ENCODE measurements at places on chromosomes 1 and 21.
A peak's percentile ranks its signal among the peaks of the same experiment; 100 is the strongest.

DNA sequence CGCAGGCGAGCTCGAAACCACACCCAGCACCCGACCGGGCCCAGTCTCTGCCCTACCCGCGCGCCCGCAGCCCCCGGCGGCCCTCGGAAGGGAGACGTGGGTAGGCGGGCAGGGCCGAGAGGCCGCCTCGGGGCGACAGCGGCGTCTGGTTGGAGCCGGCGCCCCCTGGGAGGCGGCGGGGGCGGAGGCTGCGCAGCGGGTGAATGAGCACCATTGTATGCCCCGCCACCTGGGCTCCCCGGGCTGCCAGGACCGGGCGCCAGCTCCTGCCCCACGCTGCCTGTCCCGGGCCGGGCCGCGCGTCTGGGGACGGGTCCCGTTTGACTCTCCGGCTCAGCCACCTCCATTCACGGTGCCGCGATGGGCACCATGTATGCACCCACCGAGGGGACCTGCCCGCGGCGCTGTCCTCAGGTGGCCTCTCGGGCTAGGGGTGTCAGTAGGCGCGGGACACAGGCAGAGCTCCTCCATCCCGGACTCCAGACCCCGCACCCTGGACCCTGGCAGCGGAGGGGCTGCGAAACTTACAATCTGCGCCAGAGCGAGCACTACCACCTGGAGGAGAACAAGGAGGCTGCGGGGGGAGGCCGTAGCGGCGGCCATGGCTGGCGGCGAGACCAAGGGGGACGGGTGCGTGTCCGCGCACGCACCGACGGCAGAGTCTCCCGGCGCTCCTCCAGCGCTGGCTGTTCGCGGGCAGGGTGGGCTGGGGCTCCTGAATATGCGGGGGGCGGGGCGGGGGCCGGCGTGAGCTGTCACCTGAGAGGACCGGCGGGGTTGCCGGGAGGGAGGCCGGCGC lies at the start of gene COL9A2:
Gene COL9A2, minus strand, starts transcription at position 692 of the 799 bp plus-strand sequence. Its CDS starts 89 bp downstream, at position 603.
- peak; percentile 36 for DNase-seq

- DNase-seq, result no peak
These were observed 34.0 kb upstream of the GADD45A start for GRCh38 chr1:67651031-67651430.

- no peak for DNase-seq
These were observed 50.5 kb upstream of the IPO9 start for GRCh38 chr1:201778279-201779065.

- no peak for DNase-seq
These were observed 79.6 kb downstream of the PROX1 start for GRCh38 chr1:214067397-214067796.

GRCh38 chr21:41897047-41897669 lies 18.0 kb upstream of the PRDM15 start:
- no peak for DNase-seq

- DNase-seq, result no peak
These were observed 6.2 kb downstream of the SNX27 start for GRCh38 chr1:151618003-151618402.

GRCh38 chr1:158685085-158685484 lies 1.4 kb downstream of the SPTA1 start:
- DNase-seq, result no peak

DNA sequence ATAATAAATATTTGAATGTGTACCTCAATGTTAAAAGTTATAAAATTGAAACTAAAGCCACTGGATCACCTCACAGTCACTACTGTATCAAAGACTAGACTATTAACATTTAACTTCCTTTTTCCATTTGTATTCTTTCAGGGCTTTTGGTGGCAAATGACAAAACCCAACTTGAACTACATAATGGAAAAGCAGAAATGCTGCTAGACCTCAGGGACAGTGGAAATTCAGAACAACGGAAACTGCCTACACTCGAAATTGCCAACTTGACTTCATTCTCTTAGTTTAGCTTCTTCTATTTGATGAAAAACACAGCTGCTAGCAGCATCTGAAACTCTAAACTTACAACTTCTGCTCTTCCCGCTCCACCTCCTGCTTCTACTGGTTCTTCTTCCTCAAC lies 34.9 kb upstream of the NTNG1 start:
- no peak for DNase-seq

DNA sequence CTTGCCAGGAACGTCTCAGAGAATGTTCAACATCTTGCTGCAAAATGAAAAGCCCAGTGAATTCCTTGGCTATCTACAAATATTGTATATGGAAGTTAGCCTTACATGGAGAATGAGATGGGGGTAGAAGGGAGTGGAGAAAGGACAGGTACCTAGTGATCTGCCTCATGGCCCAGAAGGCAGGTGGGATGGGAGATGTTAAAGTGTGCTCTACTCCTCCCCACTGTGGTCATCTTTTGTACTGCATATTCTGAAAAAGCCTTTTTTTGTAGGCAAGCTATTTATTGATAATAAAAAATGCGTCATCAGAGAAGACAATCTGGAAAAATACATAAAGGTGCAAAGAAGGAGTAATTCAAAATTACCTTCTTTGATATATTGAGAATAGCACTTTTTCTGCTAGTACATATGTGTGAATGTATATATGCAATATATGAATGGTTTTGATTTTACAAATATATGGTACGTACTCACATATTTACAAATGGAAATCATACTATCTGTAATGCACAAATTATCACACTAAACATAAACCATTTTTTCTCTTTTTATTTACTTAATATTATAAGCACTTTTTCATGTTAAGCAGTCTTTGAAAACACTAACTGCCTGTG lies 19.1 kb upstream of the SLC5A9 start:
- DNase-seq, result no peak

DNA sequence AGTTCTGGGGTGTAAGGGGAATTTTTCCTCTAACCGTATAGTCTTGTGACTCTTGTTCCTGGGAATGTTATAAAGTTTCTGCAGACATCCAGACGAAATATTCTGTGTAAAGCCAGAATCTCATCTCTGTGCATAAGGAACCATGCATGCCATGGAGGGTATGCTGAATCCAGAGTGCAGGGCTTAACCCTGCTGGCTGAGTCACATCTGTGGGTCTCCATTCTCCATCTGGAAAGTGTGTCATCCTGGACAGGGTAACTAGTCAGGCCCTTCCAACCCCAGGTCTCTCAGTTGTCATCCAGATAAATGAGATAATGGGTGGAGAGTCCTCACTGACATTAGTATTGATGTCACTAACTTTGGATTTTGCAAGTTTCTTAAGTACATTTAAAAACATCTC lies 48.8 kb downstream of the ATP5PO start:
- no peak for DNase-seq

DNA sequence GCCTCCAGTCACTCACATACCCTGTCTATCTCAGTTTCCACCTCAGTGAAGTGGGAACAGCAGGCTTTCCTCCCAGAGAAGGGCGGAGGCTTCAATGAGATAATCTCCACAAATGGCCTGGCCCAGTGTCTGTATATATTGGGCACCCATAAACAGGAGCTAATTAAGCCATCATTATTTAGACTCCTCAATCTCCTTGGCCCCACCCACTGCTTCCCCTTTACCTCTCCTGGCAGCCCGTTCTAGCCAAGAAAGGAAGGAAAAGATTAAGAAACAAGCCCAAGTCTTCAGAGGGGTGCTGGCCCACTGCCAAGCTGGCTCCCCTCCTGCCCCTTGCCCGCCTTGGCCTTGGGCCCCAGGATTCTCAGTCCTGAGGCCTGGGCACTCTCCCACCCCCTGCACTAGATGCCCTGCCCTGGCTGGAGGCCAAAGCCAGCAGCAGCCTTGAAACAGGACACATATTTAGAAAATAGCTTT lies 15.9 kb upstream of the EPB41 start:
- DNase-seq, result no peak
